ELR (cell line): ENCODE measurements at places on chromosomes 4 and X.

DNA sequence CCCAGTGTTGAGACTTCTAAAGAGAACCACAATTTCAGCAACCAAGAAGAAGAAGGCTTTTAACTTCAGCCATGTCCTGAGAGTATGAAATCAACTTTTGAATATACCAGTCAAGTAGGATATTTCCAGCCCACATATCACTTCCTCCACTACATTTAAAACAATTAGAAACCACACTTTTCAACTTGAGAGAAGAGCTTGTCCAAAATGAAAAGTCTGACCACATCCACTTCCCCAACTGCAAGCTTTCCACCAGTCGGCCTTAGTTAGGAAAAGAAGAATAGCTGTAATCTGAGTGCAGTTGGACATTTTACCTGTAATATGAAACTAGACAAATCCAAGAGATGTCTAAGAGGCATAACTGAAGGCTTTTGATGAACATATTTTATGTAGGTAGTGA lies 101.9 kb upstream of the SLC7A11 start:
- DNase-seq, result no peak

GRCh38 chr4:16377887-16378286 lies 151.6 kb upstream of the TAPT1 start:
- DNase-seq, result no peak

DNA sequence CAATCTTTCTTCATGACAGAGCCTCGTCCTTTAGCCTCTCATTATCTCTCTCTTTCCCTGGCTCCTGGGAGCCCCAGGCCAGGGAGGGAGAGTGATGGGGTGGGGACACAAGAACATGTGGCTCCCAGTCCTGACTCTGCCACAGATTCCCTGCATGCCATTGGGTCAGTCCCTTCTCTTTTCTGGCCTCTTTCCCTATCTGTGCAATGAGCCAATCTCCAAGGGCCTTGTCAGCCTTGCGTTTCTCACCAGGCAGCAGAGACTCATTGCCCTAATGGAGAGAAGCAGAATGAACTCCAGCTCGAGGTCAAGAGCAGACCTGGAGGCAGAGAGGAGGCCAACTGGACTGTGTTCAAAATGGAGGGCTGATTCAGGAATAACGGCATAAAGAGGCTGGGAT lies 38.4 kb upstream of the PJA1 start:
- no peak for DNase-seq

DNA sequence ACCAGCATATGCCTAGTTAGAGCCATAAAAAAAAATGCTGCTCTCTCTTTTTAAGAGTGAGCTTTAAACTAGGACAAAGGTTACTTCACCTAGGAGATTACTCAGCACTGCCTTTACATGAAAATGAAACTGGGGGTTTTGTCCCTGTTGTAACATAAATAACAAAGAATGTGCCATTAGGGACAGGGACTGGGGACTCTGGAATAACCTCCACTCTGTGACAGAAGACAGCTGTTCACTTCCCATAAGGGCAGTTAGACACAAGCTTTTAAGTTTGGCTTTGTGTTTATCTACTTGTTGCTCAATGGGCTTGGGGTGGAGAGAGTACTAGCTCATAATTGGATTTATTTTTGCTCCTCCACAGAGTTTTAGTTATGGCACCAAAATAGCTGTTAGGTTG lies 11.9 kb downstream of the ENPEP start:
- no peak for DNase-seq

GRCh38 chr4:60657041-60657440 lies 543.1 kb upstream of the ADGRL3 start:
- no peak for DNase-seq

- DNase-seq, result peak; percentile 36
These were observed 532.3 kb upstream of the SMIM31 start for GRCh38 chr4:164221631-164222030.

- peak; percentile 59 for DNase-seq
These were observed 758 bp downstream of the SCFD2 start for GRCh38 chr4:53365121-53365485.

DNA sequence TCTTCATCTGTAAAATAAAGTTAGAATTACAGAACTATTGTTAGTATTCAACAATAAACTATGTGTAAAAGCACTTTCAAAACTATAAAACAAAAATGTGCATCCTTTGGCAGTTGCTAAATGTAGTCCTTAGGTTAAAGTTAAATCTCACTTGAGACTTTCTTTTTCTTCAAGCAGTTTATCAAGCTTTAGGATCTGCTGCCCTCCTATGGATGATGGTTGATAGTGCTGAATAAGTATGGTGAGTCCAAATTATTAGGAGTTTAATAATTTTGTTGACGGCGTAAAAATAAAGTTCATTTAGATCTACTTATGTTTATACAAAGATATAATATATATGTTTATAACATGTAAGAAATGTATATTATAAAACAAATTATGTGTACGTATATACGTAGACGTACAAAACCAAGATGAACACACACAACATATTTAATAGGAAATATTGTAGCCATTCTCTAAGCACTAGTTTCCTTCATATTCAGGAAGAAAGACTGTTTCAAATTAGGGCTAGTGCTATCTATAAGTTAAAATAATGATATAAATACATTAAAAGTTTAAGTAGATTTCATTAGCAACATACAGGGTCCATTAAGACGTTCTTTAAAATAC lies 22.3 kb downstream of the UGT2A2 start:
- DNase-seq, result peak; percentile 44

- no peak for DNase-seq
These were observed 4.2 kb downstream of the MYOZ2 start for GRCh38 chr4:119139822-119140252.

GRCh38 chr4:141705747-141706377 lies 69.5 kb downstream of the IL15 start:
- DNase-seq, result peak; percentile 3

DNA sequence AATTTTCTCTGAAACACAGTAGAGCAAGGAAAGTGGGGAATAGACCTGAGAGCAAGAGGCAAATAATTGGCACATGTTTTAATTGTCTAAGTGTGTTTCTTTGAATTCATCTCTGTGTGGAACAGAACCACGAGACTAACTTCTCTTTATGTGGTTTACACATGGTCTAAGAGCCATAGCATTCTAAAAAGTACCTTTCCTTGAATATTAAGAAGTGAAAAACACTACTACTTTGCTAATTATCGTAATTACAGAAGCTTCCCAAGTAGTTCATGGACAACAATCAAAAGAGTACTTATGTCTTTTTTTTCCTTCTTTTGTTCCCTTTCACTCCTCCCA lies 2.9 kb upstream of the CYBB start:
- DNase-seq, result no peak

DNA sequence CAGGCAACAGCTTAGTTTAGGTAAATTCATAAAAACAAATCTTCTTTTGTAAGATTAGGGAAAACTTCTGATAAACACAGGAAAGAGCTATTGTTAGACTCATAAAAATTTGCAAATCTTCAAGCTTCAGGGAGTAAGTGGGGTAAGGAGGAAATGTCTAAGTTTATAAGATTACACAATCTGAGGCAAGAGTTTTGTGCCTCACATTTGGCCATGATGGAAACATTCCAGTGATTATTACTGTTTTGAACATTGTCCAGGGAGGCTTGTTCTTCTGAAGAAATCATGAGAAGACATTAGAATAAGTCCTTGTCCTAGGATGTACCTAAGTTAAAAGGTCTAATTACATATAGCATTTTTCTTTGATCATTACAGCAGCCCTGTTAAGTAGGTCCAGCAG lies 72.8 kb downstream of the MAOB start:
- no peak for DNase-seq

DNA sequence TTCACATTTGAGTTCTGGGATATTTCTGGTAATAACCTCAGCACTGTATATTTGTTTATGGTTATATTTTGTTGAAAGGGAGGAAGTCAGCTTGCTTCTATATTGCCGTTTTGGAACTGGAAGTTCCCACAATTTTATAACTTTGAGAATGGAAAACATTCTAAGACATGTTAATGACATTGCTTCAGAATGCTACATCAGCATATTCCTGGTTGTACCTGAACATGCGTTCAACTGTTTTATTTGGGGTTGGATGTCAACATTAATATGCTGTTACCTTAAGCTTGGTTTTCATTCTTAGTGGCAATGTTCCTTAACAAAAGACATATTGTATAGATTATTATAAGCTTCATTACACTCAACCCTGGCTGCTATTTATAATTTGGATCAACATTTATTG lies 489.4 kb upstream of the MAGEB18 start:
- DNase-seq, result no peak

DNA sequence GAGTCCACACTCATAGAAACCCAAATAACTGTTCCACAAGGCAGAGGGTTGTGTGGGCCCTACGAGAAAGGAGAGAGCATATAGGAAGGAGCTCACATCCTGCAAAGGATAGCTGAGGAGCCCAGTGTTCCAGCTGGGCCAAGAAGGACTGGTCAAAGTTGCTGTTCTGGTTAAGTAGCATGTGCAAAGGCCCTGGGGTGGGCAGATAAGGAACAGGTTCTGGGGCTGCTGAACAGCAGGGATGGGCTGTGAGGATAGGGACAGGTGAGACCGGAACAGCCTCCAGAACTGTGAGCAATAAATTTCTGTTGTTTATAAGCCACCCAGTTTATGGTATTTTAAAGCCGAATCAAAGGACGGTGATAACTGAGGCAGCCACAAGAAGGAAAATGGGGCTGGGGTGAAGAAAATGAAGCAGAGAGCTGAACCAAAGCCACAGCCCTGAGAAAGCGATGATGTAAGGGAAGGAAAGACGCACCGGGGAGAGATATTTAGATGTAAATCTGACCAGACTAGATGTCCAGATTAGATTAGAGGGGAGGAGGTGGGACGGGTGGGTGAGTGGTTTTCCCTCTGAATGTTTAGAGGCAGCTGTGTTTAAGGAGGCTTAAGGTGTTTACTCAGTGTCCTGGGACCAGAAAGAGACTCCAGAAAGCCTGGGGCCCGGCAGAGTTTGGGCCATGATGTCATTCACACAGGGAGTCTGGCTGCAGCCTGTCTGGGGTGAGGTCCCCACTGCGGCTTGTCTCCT lies 180.8 kb upstream of the BCOR start:
- DNase-seq, result no peak

DNA sequence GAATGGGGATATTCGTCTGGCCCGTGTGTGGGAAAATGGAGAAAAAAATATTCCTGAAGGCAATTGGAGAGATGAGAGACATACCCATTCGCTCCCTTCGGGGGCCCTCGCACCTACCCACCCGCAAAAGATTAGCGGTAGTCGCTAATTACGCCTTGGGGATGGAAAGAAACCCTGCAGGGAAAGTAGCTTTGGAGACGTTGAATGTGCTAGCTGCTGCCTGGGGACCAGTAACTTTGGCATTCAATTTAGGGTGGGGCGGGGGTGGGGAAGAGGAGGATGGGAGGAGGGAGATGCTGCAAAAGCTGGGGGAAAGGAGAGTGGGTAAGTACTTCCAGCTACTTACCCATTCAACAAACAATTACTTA lies 407 bp upstream of the ZC4H2 start:
- DNase-seq, result no peak

GRCh38 chr4:86432559-86433134 lies 72.8 kb upstream of the MAPK10 start:
- no peak for DNase-seq

- no peak for DNase-seq
These were observed 57.0 kb upstream of the ARSJ start for GRCh38 chr4:114036426-114036825.

DNA sequence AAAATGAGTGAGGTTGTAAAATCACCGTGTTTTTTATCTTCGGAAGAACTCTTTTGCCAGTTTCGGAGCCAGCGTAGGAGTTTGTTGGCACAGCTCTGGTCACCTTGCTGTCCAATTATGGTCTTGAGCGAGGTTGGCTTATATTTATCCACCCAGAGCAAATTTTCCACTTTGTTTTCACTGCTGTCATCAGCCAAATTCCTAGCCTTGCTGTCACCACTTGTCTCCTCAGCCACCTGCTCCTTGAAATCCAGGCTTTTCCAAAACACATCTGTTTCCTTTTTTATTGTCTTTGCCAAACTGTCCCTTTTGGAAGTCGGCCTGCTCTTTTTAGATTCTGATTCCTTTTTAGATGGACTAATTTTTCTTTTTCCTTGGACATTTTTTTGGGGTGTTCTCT lies 57.6 kb downstream of the RFC1 start:
- no peak for DNase-seq

GRCh38 chr4:147057611-147058190 lies 112.0 kb upstream of the TTC29 start:
- peak; percentile 55 for DNase-seq
